WTC11 (cell line): ENCODE measurements at places on chromosomes 13 and 19.

- no peak for DNase-seq
Observed at GRCh38 chr13:67150608-67151007, 79.5 kb downstream of the PCDH9 start.

DNA sequence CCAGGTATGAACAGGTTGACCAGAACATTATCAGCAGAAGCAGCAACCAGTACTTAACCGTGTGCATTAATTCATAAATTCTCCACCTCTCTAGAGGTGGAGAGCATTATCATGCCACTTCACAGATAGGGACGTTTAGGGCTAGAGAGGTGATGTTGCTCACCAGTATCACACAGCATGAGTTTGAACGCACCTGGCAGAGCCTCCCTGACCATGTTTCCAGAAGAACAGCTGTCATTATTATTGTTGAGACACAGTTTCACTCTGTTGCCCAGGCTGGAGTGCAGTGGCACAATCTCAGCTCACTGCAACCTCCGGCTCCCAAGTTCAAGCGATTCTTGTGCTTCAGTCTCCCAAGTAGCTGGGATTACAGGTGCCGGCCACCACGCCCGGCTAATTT lies 6.8 kb downstream of the KANK2 start:
- no peak for DNase-seq

GRCh38 chr13:45303026-45303425 lies 38.0 kb downstream of the TPT1 start:
- no peak for DNase-seq

GRCh38 chr19:1205114-1206099 lies at the start of gene STK11:
TSS of gene STK11 (plus strand) at chr19:1205778. CDS start at chr19:1206914, 1,136 bp downstream.
- DNase-seq: peak; percentile 99

DNA sequence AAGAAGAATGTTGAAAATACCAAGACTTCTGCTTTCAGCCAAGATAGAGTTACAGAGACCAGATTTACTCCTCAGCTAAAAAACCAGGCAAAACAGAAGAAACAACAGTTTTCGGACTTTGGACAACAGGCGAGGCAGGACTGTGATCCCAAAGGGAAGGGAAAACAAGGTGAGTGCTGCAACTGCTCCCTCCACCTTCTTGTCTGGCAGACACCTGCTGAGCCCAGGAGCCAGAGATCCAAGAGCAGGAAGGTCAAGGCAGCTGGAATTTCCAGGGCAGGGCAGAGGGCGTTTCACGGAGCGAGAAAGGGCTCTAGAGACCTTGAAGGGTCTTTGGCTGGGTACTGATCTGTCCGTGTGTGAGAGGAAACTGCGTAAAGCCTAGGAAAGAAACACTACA lies 32.9 kb upstream of the SLC7A9 start:
- peak; percentile 38 for DNase-seq

DNA sequence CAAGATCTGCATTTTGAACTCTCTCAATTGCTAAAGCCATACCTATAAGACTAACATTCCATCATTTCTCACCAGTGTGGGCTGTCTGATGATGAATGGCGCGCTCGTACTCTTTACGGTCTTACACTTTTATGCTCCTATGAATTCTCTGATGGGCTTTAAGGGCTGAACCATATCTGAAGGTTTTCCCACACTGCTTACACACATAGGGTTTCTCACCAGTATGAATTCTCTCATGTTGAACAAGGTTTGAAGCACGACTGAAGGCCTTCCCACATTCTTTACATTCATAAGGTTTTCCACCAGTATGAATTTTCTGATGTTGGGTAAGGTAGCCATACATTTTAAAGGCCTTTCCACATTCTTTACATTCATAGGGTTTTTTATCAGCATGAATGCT lies 18.8 kb upstream of the ZNF607 start:
- no peak for DNase-seq

DNA sequence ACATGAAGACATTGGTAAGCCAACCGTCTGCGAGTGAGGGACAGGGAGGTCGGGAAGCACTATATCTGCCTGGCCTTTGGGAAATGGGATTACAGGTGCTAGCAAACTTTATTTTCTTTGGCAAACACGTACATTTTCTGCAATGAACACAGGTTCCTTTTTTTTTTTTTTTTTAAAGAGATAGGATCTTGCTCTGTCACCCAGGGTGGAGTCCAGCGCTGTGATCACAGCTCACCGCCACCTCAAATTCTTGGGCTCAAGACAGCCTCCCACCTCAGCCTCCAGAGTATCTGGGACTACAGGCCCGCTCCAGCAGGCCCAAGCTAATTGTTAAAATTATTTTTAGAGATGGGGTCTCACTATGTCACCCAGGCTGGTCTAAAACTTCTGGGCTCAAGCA lies 24.2 kb downstream of the ELAVL1 start:
- DNase-seq: no peak

- no peak for DNase-seq
Observed at GRCh38 chr13:44680746-44681355, 104.7 kb upstream of the TSC22D1 start.

- no peak for DNase-seq
Observed at GRCh38 chr13:35225582-35225981, 250.9 kb downstream of the MAB21L1 start.

GRCh38 chr13:33174931-33175330 lies 110.6 kb downstream of the STARD13 start:
- no peak for DNase-seq

GRCh38 chr19:51687791-51688670 lies 5.1 kb upstream of the SPACA6 start:
- peak; percentile 64 for DNase-seq

- DNase-seq: no peak
Observed at GRCh38 chr13:29281932-29282495, 313.5 kb downstream of the SLC7A1 start.

- DNase-seq: no peak
Observed at GRCh38 chr13:22837980-22838647, 342.7 kb upstream of the SGCG start.

GRCh38 chr13:30864433-30865122 lies 41.5 kb upstream of the MEDAG start:
- no peak for DNase-seq

DNA sequence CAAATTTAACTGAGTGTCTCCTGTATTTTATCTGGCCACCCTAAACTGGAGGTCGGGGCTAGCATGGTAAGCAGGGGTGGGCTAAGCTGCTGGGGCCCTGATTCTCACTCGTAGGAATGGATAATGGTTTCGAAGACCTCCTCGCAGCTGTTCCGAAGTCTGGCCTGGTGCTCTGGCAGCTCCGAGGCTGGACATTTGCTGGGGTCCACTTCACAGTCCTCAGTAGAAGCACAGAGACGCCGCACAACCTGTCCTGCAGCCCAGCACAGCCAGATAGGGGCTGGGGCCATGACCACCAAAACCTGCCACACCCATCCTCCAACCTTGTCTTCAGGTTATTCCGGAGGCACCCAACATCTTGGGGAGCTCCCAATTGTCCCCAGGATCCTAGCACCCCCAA lies 6.2 kb upstream of the WIZ start:
- DNase-seq: no peak

DNA sequence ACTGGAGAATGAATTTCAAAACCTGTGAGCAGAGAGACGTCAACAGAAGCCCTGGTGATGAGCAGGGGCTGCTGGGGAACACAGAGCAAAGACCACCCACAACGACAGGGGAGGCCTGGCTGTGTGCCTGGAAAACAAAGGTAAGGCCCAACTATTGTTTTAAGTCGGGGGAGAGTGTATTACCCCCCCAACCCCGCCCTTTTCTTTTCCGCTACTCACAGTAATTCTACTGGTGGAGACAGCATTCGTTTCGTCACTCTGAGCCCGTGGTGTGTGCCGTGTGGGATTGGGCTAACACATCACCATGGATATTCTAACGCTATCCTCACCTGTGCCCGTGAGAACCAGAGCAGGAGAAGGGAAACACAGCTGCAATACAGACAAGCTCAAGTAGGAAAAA lies 18.6 kb upstream of the ADPRHL1 start:
- no peak for DNase-seq

GRCh38 chr19:42124386-42124901 lies 7.8 kb downstream of the POU2F2 start:
- DNase-seq: no peak

DNA sequence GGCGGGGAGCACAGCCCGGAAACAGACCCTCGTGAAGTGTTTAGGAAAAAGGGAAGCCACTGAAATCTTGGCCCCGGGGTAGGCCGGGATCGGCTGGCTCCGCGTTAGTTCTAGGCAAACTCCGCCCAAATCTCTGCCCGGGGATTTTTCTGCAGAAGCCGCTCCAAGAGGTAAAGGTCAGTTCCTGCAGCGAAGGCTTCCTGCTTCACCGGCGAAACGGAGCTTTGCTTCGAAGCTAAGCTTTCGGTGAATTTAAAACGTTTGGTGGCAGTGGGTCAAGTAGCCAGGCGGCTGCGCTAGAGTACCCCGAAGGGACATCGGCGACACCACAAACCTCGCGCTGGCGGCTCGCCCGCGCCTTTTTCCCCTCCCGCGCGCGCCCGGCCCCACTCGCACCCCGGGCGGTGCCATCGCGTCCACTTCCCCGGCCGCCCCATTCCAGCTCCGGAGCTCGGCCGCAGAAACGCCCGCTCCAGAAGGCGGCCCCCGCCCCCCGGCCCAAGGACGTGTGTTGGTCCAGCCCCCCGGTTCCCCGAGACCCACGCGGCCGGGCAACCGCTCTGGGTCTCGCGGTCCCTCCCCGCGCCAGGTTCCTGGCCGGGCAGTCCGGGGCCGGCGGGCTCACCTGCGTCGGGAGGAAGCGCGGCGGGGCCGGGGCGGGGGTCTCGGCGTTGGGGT lies 441 bp downstream of the GJB2 start:
- DNase-seq: peak; percentile 53

- no peak for DNase-seq
Observed at GRCh38 chr13:29436721-29437280, 158.7 kb downstream of the SLC7A1 start.

GRCh38 chr13:98835156-98835555 lies 82.7 kb upstream of the SLC15A1 start:
- no peak for DNase-seq

GRCh38 chr13:20053891-20054290 lies 95.4 kb downstream of the ZMYM2 start:
- DNase-seq: no peak

- DNase-seq: no peak
Observed at GRCh38 chr13:113836768-113837559, 26.9 kb downstream of the GAS6 start.

DNA sequence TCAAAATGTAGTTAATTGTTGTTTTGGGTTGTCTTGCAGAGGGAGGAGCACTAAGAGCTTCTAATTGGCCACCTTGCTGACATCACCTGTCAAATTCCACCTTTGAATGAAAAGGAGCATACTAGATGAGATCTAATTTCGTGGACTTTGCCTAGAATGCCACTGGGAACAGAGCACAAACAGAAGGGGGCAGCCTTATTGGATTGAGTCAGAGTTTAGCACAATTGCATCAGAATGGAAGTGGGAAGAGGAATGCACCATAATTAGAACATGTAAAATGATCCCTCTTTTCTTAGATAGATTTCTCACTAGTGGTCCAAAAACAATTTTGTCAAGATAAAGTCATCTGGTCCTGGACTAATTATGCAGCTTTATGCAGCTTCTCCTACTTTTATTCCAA lies 1552.2 kb downstream of the PCDH9 start:
- no peak for DNase-seq

DNA sequence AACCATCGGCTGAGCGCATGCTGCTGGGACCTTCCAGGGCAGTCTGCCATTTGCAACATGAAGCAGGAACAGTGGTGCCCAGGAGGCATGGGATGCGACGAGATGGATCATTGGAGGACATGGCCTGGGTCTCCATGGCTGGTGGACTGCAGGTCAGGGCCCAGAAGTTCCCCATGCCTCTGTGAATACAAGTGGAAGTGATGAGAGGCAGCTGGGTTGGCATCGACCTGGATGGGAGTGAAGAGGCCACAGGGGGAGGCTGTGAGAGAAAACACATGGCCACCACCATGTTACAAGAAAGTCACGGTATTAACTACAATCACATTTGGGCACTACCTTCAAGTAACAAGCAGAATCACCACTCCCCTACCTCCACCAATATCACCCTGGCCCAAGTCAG lies 262.0 kb downstream of the FOXO1 start:
- DNase-seq: no peak

DNA sequence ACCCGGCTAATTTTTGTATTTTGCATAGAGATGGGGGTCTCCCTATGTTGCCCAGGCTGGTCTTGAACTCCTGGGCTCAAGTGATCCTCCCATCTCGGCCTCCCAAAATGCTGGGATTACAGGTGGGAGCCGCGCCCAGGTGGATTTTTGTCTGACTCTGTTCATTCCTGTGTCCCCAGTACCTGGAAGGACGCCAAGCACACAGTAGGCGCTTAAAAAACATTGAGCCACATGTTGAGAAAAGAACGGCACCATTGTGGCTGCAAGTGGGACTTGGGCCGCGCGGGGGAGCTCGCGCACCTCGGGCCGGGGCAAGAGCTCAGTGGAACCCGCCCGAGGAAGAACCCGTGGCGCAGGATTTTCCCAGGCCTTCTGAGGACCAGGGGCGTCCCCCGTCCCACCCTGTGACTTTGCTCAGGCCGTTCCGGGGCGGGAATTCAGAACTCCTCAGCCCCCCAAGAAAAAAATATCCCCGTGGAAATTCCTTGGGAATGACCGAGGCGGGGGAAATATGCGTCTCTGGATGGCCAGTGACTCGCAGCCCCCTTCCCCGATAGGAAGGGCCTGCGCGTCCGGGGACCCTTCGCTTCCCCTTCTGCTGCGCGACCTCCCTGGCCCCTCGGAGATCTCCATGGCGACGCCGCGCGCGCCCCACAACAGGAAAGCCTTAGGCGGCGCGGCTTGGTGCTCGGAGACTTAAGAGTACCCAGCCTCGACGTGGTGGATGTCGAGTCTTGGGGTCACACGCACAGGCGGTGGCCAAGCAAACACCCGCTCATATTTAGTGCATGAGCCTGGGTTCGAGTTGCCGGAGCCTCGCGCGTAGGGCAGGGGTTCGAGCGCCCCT lies 1.4 kb upstream of the ICAM1 start:
- DNase-seq: peak; percentile 93

DNA sequence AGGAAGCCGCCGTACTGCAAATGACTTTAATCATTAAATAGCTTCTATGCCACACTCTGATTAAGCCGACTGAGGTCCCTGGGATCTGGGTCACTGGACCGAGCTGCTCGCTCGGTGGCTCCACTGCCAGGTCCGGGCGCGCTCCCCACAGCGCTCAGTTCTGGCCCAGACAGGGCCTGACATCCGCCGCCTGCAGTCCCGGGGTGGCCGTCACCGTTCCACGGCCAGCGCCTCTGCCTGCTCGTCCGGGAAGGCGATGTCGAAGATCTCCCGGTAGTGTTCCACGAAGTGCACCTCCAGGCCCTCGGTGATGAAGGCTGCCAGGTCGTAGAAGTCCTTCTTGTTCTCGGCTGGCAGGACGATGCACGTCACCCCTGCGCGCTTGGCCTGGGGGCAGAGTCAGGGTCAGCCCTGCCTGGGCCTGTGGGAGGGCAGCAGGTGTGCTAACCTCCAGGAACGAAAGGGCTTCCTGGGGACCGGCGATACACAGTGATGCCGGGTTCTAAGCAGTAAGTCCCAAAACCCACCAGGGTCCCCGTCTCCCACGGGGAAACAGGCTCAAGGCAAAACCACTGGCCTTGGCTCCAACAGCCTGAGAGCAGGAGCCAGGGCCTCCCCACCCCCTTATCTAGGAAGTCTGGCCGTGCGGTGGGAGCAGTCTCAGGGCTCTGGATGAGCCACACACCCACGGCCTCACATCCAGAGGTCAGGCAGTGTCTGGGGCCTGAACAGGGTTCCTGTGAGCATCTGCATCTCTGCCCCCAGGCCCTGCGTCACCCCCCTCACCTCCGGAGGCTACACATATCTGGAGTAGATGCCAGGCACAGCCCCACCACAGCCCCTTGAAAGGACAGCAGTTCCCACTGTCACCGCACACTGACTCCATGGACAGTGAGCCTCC lies 2.0 kb downstream of the RPL36 start:
- DNase-seq: no peak
